A549 treated with Mapracorat at 1 μM for 4 hours (cell line): ENCODE measurements at places on chromosomes 2 and 18. TPM values are rescaled to one million over a fixed set of nuclear protein-coding genes. Genes with fewer than 3 reads are reported as not detected.

Gene TUBA4B
- total RNA-seq = 0.13 to 0.28 TPM (median 0.18 TPM) in 4 of 5 replicates, not detected in the other

Gene TWIST2
- total RNA-seq = 10.0 to 17.5 TPM (median 16.6 TPM) in 5 replicates

Gene REV1
- total RNA-seq = 9.6 to 11.6 TPM (median 11.3 TPM) in 5 replicates

Gene PXDN
- 10.4 to 15.4 TPM (median 13.8 TPM) in 5 replicates for total RNA-seq

Gene CREG2
- 6.8 to 13.4 TPM (median 11.9 TPM) in 5 replicates for total RNA-seq

Gene BCL11A
- 0.02 to 0.52 TPM (median 0.05 TPM) in 5 replicates for total RNA-seq

Gene ALPG
- total RNA-seq = 0.23 to 0.45 TPM (median 0.28 TPM) in 5 replicates

Gene RSAD2
- total RNA-seq = 0.20 to 0.66 TPM (median 0.34 TPM) in 5 replicates

Gene UPP2
- total RNA-seq = not detected in 5 replicates

Gene ITGB6
- 0.48 to 0.95 TPM (median 0.83 TPM) in 5 replicates for total RNA-seq

Gene SIX3
- 1.2 to 2.4 TPM (median 1.9 TPM) in 5 replicates for total RNA-seq

Gene SP140
- 0.27 TPM in 1 of 5 replicates, not detected in the others for total RNA-seq

Gene VSNL1
- total RNA-seq = not detected in 5 replicates

Gene POMC
- total RNA-seq = 0.14 TPM in 1 of 5 replicates, not detected in the others

Gene COL3A1
- 0.07 to 0.26 TPM (median 0.15 TPM) in 5 replicates for total RNA-seq

Gene GAREM1
- total RNA-seq = 4.3 to 6.2 TPM (median 5.3 TPM) in 5 replicates

Gene ZEB2
- total RNA-seq = 5.2 to 9.2 TPM (median 7.8 TPM) in 5 replicates
